ENCODE measurements at places on chromosomes 16 and 17. TPM values are rescaled to one million over a fixed set of nuclear protein-coding genes. Genes with fewer than 3 reads are reported as not detected.

Gene C16orf92
- total RNA-seq: not detected

Gene ZSCAN10
- not detected for total RNA-seq

Gene NOTUM
- 0.38 TPM for total RNA-seq

Gene HIGD1B
- not detected for total RNA-seq

Gene RNF112
- total RNA-seq: 0.31 TPM

Gene EVPLL
- not detected for total RNA-seq

Gene KRT40
- not detected for total RNA-seq

Gene PMP22
- total RNA-seq: 0.12 TPM

All from activated naive CD4-positive, alpha-beta T cell treated with anti-CD3 and anti-CD28 coated beads for 36 hours (primary cell).